ENCODE measurements at places on chromosomes 3 and 15.

- no peak for DNase-seq
These were observed 276.1 kb upstream of the LRRC3B start for GRCh38 chr3:26346497-26346896.

DNA sequence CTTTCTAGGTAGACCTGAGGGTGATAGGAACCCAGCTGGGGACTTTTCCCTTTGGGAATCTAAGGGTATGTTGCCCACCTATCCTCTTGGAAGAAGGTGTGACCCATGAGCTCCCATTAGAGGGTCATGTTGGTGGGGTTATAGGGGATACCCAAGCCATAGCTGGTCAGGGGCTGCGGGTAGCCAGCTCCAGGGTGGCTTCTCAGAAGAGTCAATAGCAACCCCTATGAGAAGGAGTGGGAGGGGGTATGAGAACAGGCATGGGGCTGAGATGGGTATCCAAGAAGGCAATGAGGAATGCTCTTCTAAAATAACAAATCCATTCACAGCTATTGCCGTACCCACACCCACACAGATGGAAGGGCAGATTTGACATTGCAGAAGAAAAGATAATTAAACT, 217.8 kb downstream of the UACA start:
- DNase-seq = no peak

GRCh38 chr15:47820747-47821319, 103.5 kb downstream of the SEMA6D start:
- no peak for DNase-seq

- no peak for DNase-seq
These were observed 27.6 kb upstream of the TOP2B start for GRCh38 chr3:25692341-25692740.

- DNase-seq = peak; percentile 60
These were observed 77.1 kb downstream of the WDR76 start for GRCh38 chr15:43903864-43904290.

- no peak for DNase-seq
These were observed 286.7 kb downstream of the DOCK3 start for GRCh38 chr3:50961386-50961785.

DNA sequence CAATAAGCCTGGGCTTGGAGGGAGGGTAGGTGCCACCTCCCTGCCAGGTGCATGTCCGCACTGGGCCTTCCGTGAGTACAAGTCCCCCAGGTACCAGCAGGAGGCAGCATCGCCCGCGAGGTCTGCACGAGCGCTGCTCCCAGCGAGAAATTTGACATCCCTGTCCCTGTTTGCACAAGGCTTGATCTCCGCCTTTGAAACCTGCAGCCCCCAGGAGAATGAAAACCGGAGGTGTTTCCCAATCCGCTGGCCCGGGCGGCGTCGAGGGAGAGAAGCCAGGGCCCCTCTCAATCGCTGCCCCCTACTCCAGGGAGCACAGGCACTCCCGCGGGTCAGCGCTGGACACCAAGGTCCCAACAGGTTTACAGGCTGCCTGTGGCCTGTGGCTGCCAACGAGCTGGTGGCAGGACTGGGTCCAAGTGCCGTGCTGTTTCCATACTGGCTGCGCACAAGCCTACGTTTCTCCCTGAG, 961 bp downstream of the HAPLN3 start:
- DNase-seq = peak; percentile 66

DNA sequence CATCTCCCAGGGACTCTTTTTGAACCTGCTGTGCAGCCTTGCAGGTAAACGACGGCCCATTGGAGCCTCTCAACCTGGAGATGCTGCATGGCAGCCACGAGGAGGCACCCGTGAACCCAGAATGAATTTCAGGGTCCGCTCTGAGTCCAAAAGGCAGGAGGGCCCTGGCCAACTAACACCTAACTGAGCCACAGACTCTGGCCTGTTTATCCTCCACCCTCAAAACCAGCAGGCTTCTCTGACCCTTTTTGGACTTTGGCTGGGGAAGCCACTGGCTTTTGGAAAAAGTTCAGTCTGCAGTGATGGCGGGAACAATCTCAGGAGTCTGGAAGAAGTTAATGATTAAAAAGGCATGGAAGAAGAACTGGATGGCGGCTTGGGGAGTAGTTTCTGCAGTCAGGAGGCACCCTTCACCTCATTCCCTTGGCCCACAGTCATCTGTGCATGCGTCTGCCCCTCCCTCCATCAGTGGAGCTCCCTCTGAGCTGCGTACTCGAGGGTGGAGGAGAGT, 4.1 kb downstream of the PXYLP1 start:
- DNase-seq = no peak

DNA sequence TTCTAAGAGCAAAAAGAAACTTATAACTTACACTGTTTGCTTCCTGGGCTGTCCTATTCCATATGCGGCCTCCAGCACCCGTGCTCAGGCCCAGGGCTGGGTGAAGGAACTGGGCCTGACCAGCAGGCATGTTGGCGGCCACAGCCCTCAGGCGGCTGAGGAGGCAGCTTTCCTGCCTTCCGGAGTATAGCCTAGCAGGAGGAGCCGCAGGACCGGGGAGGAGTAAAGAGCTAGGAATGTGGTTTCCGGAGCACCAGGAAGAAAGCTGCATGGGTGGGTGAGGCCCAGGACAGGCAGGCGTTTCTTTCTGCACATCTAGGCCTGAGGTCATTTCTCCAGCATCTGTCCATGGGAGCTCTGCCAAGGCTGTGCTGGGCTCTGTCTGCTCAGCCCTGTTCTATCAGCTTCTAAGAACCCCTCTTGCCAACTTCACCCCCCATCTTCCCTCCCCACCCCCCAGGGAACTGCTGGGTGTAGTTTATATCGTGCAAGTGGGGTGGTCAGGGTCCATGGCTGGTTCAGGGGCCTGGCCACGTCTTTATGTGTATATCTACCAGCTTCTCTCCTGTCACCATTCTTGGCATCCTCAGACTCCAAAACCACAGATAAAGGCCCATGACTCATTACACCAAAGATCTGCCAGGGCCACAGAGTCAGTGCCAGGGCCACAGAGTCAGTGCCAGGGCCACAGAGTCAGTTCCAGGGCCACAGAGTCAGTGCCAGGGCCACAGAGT, 7.8 kb upstream of the KIF7 start:
- DNase-seq = no peak

GRCh38 chr3:134885877-134886621, 91.0 kb downstream of the EPHB1 start:
- DNase-seq = no peak

- no peak for DNase-seq
These were observed 147.4 kb upstream of the UMPS start for GRCh38 chr3:124582621-124583395.

DNA sequence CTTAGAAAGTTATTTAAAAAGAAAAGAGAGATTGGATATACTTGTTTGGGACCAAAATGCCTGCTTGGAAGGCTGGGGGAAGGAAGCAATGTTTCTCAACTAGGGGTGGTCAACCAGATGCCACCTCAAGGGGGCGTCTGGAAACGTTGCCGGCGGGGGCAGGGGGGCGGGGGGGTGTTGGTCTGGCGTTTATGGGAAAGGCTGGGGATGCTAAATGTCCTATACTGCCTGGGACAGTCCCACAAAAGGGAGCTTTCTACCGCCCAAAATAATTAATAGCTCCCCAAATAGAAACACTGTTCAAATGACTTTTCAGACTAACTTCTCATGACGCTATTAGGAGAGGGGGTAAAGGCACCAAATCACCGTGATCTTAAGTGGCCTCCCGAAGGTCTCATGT, 2.2 kb downstream of the POLG start:
- DNase-seq = no peak

- no peak for DNase-seq
These were observed 45.2 kb upstream of the POLG start for GRCh38 chr15:89379818-89380217.

GRCh38 chr15:66876421-66876730, 174.3 kb downstream of the SMAD6 start:
- DNase-seq = no peak

DNA sequence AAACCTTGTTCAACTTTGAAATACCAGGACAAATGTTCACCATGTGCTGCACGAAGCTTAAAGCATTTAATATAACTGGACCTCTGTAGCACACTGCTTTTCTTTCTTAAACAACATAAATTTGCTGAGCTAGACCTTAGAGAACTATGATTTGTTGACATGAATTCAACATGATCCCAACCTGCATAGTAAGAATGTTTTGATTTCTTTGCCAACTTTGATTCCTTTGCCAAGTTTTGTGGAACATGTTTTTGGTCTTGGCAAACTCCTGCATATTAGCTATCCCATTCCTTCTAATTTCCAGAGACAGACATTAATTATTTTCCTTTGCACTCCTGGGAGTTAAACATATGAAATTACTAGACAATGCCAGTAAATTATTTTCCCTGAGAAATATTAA, 197.2 kb upstream of the RBMS3 start:
- DNase-seq = no peak

- DNase-seq = no peak
These were observed 241.6 kb upstream of the CNTN6 start for GRCh38 chr3:851098-851790.

DNA sequence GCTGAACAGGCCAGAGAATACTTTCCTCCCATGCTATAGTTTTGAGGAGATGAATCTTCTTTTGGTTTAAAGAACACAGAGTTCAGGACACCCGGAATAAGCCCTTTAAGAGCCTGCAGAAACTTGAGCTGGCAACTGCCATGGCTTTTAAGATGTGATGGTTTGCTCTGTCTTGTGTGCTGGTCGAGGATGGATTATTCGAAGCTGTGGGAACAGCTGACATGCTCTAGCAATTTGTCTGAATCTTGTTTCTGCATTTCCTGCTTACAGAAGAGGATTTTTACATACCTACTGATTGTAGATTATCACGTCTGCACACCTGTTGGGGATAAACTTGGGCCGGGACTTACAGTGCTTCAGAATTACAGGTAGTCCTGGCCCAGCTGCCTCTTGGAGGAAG, 396.9 kb downstream of the LRTM1 start:
- no peak for DNase-seq

DNA sequence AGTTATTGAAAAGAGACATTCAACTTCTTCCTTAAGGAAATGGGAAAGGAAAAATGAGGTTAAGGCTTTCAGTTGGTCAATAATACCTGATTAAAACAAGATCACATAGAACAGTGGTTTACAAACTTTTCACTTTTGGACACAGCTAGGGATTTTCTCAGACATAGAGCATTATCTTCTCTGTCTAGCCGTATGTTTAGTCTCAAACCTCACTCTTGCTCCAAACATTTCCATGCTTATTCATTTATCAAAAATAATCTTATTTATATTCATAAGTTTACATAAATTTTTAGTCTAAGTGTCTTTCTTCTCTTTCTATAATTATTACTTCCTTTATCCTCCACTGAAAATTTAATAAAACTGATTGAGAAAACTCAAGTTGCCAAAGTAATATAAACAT, 114.2 kb upstream of the AZI2 start:
- DNase-seq = no peak

DNA sequence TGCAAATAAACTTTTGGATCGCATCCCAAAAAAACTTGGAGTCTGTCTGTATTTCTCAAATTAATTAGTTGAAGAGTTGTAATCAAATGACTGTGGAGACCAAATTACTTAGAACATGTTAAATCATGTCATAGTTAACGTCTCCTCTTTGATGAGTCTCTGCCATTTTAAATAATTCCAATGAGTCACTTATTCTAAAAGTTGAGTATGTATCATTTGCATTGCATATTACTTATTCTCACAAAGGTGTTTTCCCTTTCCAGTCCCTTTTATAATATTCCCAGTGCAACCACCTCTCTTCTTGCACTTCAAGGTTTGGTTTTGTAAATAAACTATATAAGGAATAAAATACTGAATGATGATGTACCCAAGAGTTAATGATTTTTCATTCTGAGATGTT, 36.0 kb upstream of the MBNL1 start:
- DNase-seq = peak; percentile 84

GRCh38 chr3:53100818-53101466, 29.3 kb downstream of the RFT1 start:
- no peak for DNase-seq

Data from NCI-H526 treated with DMSO at 0.1 percent for 48 hours (cell line).